ENCODE measurements at places on chromosomes 4 and X.

GRCh38 chrX:48823053-48823452, 3.3 kb upstream of the ERAS start:
- no peak for DNase-seq

GRCh38 chr4:110268352-110268751, 69.9 kb upstream of the ELOVL6 start:
- no peak for DNase-seq

GRCh38 chrX:33817266-33817665, 314.8 kb downstream of the FAM47A start:
- DNase-seq: no peak

DNA sequence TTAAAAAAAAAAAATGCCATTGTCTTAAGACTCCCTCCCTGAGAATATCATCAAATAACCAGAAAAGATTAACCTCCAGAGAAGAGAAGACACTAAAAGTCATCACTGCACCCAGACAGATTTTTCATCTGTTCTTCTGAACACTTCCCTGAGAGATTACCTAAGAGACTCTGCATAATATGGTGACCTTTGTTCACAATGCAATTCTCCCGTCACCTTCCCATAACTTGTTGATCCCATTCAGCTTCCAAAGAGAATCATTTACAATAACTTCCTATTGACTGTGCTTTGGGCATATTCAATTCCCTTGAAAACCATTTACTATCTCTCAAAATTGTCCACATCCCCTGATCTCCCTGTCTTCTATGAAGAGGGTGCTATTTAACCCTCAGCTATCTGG, 85.1 kb upstream of the SMAD1 start:
- no peak for DNase-seq

DNA sequence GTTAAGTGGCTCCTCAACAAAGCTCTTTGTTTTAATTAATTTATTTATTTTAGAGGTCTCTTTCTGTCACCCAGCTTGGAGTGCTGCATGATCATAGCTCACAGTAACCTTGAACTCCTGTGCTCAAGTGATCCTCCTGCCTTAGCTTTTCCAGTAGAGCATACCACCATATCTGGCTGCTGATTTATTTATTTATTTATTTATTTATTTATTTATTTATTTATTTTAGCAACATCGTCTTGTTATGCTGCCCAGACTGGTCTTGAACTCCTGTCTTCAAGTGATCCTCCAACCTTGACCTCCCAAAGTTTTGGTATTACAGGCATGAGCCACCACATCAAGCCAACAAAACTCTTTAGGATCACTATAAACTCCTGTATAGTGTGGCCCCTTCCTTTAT, 15.8 kb upstream of the KLF8 start:
- DNase-seq: no peak

DNA sequence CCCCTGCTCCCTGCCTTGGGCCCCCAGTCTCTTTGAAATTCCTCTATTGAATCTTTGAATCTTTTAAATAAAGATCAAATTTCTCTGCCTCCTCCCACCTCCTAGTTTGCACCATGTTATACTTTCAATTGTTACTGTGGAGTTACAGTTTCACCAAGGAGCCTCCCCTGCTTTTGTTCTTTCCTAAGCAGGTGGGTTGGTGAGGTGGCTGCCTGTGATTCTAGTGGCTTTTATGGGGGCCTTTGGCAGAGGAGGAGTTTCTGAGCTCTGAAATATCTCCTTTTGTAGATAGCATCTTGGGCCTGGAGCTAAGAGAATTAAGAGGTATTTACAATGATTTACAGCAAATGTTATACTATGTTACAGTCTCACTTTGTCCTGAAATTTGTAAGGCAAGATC, 133.8 kb upstream of the STX18 start:
- no peak for DNase-seq

GRCh38 chrX:9433596-9433995, 31.3 kb upstream of the TBL1X start:
- DNase-seq: no peak

DNA sequence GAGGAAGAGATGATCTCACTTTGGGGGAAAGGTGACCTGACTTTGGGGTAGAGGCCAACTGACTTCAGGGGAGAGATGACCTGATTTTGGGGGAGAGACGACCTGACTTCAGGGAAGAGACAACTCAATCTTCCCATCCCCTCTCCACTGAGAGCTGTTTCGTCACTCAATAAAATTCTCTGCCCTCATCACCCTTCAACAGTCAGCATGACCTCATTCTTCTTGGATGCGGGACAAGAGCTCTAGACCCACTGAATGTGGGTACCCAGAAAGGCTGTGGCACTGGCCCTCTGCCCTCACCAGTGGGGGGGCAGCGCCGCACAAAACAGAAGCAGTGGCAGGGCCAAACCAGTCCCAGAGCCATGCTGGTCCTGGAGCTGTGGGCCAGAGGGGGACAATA, 34.6 kb downstream of the ATXN3L start:
- no peak for DNase-seq

DNA sequence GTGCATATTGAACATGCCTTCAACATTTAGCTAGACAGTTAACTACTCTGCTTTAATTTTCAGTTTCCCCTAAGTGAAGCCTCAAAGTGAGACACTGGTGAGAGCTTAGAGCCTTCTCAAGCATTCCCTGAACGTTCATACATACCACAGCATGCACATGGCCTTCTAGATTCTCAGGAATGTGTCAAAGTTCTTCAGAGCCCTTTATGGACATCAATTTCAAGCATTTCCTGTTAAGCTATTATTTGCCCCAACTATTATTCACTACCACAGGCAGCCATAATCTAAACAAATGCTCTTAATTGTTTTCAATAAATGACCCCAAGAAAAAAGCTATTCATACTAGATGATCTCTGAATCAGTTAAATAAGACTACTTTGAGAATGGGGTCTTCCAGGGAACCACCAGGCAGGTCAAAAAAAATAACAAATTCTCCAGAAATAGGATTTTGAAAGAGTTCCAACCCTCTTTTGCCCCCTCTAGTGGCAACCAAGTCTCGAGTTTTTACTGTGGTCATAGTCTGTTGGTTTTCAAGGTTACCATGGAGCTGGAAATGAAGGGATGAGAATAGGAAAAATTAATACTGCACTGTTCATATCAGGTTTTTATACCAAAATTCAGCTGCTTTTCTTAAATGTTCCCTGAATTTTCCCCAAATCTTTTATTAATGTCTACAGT, 235.4 kb downstream of the RAB28 start:
- no peak for DNase-seq

- DNase-seq: no peak
These were observed 2.1 kb downstream of the SEL1L3 start for GRCh38 chr4:25860586-25861279.
